Skin of body (tissue), 3 donors: ENCODE measurements at places on chromosomes 3 and 15. TPM values are rescaled to one million over a fixed set of nuclear protein-coding genes. Genes with fewer than 3 reads are reported as not detected.

Gene AMT
- total RNA-seq: 6.7 TPM

Gene C3orf38
- 28.9 TPM for total RNA-seq

Gene PRR20G
- total RNA-seq: not detected

Gene RASL12
- 12.5 TPM for total RNA-seq

Gene ADCY5
- 4.0 TPM for total RNA-seq

Gene RLBP1
- total RNA-seq: not detected

Gene AGBL1
- 4.8 TPM for total RNA-seq

Gene SLC9C1
- total RNA-seq: 0.89 TPM

Gene ALDH1A2
- total RNA-seq: 3.9 TPM

Gene SERINC4
- total RNA-seq: 0.10 TPM

- no peak for DNase-seq
Observed at GRCh38 chr3:106208967-106209366, 340.2 kb upstream of the CBLB start.

DNA sequence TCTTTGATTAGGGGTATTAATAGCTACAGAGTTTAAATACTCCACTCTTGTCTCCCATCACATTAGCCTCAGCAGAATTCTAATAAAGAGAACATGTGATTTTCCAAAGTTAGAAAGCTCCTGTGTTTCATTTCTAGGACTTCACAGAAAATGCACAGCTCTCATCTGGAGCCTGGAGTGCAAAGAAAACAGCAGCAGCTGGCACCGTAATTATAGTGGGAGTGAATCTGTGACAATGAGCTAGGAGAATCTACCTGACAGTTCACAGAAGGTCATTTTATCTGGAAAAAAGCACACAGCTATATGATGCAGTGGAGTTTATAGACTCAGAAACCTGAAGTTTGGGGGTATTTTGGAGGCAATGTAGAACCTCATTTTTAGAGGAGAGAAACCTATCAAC lies 5.4 kb upstream of the TRIM59 start:
- DNase-seq: no peak

DNA sequence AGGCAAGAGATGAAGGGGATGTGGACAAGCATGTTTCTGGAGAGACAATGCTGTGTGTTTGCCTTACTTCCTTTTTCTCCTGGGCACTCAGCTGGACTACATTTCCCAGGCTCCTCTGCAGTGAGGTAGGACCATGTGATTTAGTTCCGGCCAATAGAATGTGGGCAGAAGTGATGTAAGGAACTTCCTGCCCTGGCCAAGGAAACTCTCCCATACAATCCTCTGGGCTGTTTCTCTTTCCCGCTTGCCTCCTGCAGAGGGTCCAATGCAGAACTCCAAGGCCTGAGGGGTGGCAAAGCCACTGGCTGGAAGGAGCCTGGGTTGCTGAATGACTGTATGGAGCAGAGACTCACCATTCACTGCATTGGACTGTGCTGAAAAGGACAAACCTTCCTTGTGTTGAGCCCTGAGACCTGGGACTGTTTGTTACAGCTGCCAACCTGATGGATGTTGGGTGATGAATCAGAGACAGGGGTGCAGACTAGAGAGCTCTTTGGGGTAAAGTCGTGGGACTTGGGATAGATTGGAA lies 82.7 kb upstream of the SLC6A6 start:
- DNase-seq: no peak

- no peak for DNase-seq
Observed at GRCh38 chr3:190261740-190262139, 60.5 kb downstream of the CLDN1 start.

DNA sequence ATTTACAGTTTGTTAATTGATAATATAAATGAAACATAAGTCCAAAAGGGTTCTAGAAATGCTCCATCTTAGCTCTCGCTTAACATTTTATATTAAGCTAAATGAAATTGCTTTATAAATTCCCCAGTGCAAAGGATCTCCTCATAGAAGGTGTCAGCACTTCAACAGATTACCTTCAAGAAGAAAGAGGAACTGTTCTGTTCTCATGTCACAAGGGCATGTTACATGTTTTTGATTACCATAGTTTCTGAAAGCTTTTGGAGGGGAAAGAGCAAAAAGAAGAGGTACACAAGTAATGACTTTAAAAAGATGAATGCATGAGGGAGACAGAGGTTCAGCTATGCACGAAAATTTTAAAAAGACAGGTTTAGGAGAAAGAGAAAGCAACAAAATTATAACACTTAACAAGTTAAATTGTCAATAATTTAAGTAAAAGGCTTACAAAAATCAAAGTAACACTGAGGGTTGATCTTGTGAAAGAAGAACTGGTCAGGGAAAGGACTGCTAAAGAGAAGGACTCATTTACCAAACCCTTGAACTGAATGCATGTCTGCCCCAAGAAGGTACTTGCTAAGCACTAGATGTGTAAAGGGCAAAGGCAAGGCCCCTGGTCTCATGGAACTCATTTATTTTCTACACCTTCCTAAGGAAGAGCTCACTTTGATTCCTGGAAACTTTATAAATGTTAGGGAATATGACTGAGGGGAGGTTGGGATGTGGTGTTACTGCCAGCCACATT lies 45.1 kb downstream of the CCDC191 start:
- no peak for DNase-seq

DNA sequence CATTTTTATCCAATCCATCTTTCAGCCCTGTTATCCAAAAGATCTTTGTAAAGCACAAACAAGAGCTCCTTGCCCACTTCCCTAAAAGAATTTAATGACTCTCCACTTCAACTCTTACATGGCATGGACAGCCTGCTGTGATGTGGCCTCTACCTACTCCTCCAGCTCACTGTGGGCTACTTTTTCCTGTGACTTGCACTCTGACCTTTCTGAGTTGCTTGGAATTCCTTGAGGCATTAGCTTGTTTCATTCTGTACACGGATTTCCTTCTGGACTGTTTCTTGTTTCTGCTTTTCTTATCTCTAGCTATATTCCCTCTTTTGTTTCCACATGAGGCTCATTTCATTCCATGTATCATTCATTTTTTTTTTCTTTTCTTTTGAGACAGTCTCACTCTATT lies 15.2 kb downstream of the QTRT2 start:
- DNase-seq: no peak

DNA sequence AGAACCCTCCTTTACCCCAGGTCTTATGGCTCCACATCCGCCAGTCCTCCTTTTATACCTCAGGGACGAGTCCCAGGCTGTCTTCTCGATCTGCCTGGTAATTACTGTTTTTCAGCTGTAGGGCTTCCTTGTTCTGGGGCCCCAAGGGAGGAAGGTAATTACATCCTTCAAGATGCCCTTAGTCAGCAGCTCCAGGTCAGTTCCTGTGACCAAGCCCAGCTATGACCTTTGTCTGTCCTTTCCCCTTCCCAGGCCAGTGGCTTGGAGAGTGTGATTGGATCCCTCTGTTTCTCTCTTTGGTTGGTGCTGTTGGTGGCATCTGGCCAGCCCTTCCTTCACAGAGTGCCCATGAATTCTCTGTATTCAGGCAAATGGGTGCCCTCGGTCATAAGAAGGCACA lies 92.6 kb downstream of the AAGAB start:
- no peak for DNase-seq

GRCh38 chr15:77476995-77477394 lies 56.3 kb downstream of the HMG20A start:
- no peak for DNase-seq

DNA sequence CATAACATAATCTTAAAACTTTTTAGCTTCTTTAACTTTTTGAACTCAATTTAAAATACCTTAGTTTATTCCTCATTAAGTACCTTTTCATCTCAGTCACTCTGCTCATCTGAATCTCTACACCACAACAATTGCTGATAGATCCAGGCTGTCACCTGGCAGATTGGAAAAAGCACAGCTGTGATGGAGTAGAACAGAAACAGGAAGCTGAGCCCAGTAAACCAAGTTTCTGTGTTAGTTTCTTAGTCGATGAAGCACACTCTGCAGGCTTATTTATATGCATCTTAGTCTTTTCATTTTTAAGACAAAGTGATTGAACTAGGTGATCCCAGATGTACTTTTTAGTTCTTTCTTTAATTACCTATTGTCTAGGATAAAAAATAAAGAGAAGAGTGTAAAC lies 1398.0 kb upstream of the ALCAM start:
- no peak for DNase-seq

DNA sequence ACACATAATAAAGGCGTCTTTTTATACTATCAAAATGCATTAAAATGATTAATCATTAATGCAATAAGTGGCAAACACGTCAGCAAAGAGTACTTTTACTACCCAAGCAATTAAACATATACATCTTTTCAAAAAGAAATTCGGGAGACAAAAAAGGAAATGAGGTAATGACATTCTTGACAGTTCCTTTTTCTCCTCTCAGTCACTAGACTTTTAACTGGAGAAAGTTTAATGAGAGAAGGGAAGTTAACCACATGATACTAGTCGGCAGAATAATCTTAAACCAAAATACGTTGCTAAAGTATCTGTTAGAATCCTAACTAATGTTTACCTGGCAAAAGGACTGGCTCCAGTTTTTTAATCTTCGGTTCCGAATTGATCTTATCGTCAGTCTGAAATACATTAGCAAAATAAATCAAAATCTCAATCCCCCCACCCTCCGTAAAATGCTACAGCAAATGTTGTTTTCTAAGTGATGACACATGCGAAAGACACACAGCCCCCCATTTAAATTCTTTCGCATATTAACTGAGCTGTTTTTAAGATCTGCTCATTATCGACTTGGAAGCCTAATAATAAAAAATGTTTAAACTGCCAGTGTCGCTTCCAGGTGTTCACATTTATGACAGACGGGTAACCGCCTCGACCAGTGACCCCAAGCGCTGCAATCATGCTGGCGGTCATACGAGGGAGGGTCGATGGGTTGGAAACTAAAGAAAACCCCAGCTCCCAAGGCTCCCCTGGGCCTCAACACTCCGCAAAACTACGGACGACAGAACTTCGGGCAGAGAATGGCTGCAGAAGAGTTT lies 778 bp downstream of the MTMR10 start:
- DNase-seq: peak; percentile 50

- DNase-seq: no peak
Observed at GRCh38 chr3:100563652-100564211, 45.7 kb upstream of the ADGRG7 start.

DNA sequence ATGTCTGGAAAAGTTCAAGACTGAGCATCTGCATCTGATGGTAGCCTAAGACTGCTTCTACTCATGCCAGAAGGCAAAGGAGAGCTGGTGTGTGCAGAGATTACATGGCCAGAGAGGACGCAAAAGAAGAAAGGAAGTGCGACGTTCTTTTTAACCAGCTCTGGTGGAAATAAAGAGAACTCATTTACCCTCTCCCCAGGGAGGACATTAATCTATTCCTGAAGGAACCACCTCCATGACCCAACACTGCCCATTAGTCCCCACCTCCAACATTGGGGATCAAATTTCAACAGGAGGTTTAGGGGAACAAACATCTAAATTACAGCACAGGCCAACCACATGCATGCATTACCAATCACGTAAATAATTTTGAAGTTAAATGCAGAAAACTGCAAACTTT lies 1.5 kb upstream of the NCK1 start:
- no peak for DNase-seq

DNA sequence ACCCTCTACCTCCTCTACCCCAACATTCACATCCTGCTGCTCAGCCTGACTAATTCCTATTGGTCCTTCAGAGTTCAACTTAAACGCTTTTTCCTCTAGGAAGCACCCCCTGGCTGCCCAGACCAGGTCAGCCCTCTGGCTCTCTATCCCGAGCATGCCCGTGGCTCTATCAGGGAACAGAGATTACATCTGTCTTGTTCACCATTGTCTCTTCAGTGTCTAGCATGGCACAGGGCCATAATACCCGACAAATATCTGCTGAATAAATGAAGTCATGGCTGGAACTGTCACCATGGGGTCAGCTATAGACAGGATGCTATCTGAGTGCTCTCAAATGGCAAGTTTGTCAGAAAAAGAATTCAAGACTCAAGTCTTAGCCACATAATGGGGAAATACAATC lies 296.9 kb upstream of the CHRNA7 start:
- no peak for DNase-seq

GRCh38 chr3:168062679-168063078 lies 33.0 kb downstream of the GOLIM4 start:
- no peak for DNase-seq

GRCh38 chr15:69209661-69210060 lies 49.2 kb downstream of the GLCE start:
- no peak for DNase-seq

DNA sequence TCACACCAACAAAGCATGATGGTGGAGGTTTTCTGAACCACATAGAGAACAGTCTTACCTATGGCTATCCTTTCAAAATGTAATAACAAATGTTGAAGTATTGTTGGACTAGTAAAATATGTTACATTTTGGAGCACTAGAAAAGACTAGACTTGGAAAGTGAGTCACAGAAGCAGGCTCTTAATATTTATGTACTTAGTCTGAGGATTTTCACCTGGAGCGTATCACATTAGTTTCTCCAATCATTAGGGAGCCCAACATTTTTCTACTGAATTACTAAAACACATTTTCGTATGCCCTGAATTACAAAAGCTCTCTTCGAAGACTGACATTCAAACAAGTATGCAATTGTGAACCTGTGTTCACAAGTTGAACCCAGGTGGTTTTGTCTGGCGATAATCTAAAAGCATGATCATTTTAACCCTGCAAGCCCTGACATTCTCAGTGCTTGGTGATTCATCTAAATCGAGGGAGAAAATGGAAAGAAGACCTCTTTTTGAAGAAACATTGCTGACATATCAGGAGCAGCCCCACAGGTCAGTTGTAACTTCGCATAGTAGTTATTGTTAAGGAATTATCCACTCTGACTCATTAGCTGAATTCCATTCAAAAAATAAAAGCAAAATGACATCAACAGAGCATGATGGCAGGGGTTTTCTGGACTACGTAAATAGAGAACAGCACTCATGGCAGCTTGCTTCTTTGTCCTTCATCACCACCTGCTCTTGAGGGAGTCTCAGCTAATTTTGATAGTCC lies 679.8 kb upstream of the NECTIN3 start:
- no peak for DNase-seq

GRCh38 chr3:88930611-88931010 lies 176.8 kb upstream of the EPHA3 start:
- no peak for DNase-seq

DNA sequence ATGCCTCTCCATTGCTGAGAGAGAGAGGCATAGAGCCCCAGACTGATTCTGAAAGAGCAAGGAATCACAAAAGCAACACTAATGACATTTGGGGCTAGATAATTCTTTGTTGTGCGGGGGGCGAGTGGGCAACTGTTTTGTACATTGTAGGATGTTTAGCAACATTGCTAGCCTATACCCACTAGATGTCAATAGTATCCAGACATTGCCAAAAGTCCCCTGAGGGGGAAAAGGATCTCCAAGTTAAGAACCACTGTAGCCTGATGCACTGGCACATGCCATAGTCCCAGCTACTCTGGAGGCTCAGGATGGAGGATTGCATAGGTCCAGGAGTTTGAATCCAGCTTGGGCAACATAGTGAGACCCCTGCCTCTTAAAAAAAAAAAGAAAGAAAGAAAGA lies 22.8 kb upstream of the GOLM2 start:
- no peak for DNase-seq
